Fibroblast of the aortic adventitia (primary cell): ENCODE measurements at places on chromosomes 1 and 21.

GRCh38 chr1:225980005-225980836 is 18.9 kb downstream of the SDE2 start:
- no peak for DNase-seq

- no peak for DNase-seq
Observed at GRCh38 chr1:96834986-96835385, 113.4 kb downstream of the PTBP2 start.

DNA sequence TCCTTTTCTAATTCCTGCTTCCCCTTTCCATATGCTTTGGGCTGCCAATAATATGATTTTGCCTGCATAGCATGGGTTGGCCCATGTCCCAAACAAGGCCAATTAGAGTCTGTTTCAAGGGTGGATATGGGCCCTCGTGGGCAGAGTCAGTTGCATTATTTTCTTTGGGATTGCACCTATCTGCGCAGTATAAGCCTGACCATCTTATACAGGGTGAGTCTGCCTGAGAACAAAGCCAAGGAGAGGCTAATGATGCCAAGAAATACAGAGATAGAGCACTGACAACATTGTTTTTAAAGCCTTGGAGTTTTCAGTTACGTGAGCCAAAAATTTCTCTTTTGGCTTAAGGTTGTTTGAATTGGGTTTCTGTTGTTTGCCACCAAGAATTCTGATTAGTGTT is 18.6 kb downstream of the OVAAL start:
- peak; percentile 98 for DNase-seq

DNA sequence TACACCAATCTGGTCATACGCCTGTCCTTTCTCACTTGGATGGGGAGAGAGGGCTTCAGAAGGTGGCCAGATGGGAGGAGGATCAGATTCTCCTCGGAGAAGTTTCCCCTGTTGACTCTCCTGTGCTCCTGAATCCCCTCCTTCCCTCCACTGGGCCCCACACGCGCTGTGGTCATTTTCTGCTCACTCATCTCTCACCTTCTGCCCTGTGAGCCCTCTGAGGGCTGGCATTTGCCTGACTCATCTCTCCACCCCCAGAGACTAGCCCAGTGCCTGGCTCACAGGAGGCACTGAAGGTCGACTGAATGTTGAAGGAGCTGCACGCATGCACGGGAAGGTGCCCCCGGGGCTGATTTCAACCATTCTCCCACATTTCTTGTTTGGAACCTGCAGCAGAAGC is 14.2 kb downstream of the ABCA4 start:
- no peak for DNase-seq

GRCh38 chr1:62784509-62785365 is 805 bp downstream of the ATG4C start:
- peak; percentile 40 for DNase-seq

DNA sequence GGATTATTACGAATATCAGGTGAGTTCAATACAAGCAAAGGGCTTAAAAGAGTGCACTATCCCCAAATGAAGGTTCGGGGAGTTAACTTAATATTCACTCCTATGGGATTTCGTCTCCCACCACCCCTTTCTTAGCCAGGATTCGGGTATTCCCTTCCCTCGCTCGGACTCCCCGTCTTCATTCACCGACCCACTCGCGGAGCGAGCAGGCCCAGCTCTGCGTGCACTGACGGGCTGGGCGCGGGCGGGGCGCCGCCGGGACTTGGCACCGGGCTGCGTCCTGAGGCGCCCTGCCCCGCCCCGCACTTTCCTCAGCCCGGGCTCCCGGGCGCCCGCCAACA is 7.7 kb upstream of the MPZL1 start:
- no peak for DNase-seq

DNA sequence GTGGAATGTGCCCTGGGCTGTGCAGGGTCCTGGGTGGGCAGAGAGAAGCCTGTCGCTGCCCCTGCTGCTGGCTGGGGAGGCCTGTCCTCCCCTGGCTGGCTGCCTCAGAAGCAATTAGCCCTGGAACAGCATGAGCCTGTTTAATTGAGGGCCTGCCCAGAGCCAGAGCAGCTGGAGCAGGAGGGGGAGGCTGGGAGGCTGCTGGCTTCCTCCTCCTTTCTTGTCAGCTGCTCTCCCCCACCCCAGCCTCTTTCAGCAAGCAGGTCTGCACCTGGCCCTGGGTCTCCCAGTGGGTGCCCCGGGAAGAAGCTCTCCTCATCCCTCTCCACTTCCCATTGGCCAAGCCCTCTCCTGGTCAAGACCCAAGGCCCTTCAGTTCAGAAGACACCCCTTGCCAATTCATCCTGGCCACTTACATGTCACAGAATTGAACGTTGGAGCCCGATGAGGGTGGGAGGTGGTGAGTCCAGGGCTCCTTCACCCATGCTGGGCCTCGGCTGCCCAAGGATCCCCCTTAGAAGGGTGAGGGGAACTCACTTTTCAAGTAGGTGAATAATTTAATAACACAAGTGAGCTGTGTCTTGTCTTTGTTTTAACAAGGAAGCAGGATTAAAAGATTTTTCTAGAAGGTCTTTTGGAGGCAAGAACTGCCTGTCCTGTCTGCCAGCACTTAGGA is 13.2 kb downstream of the AMPD2 start:
- DNase-seq: no peak
